ENCODE measurements at places on chromosomes 1 and 21.

DNA sequence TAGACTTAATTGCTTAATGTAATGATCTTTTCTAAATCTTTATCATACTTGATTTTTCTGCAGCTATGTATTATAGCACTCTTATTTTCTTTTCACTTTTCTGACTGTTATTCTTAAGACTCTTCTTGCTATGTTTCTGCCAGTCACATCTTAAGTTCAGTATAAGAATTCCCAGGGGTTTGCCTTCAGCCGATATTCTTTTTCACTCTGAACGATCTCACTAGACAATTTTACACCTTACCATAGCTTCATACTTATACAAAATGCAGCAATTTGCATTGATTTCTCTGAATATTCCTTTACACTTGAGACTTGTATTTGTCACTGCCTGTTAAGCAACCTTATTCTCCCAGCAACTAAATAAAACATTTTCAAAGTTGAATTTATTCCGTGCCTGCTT lies 242.5 kb upstream of the OLFM3 start:
- H3K4me3 ChIP-seq: no peak overlapping the region
- no peaks in the 10 kb centered on the region for H3K27me3 ChIP-seq
- H3K4me1 ChIP-seq: no peaks in the 10 kb centered on the region
- H3K36me3 ChIP-seq: no peaks in the 10 kb centered on the region
- H3K27ac ChIP-seq: no peak overlapping the region
- no peak for DNase-seq

GRCh38 chr1:116151739-116152576 lies 40.8 kb downstream of the MAB21L3 start:
- H3K27me3 ChIP-seq: peaks cover 25% of the 10 kb centered on the region

DNA sequence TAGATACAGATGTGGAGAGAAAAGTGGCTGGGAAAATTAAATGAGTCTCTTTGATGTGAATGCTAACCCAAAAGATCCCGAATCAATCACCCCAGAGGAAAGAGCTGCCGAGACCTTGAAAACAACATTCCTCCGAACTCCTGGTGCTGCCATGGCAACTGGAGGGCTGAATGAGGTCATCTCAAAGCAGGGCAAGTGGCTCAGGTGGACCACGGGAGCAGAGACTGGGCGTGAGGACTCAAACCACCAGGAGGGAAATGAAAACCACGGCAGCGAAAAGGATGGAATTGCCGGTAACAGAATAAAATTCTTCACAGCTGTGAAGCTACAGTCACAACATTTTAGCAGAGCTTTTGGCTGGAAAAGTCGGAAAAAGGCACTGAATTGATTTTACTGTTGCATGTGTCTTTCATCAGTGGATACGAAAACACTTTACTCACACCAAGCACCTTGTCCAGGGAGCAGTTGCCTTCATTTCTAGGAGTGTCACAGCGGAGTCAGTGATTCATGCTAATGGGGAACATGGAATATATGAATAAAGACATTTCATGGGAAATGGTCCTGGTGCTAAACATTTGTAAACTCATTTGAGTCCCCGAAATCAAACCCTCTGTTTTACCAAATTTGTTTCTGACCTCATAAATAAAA lies 23.2 kb upstream of the BECN2 start:
- H3K4me3 ChIP-seq: no peak overlapping the region
- no peak overlapping the region for H3K27ac ChIP-seq
- peaks cover 3% of the 10 kb centered on the region for H3K27me3 ChIP-seq
- H3K36me3 ChIP-seq: no peaks in the 10 kb centered on the region

DNA sequence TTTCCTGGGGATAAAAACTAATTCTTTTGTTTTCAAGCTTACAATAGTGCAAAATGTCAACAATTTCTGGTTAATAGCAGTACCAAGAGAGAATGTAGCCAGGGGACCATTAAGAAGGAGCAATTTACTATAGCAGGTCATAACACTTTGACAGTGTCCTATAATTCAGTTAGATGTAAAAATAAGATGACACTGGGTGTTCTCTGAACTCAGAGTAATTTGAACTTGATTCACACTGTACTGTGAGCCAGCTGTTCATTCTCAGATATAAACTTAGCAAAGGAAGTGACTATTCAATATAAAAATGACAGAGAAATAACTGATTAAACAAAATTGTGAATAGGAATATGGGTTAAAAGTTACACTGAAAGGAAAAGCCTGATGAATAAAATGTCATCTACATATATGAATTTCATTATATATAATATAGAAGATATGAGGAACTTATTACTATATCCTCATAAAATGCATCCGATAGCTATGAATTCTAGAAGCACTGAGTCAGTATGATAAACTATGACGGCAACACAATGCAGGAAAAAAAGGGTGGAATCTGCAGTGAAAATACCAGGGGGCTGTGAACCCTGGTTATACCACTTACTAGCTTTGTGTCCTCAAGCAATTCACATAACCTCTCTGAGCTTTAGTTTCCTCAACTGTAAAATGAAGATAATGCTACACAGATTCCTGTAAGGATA lies 135.9 kb downstream of the ACBD6 start:
- H3K4me3 ChIP-seq: no peak overlapping the region
- H3K27ac ChIP-seq: no peak overlapping the region
- DNase-seq: no peak

- no peaks in the 10 kb centered on the region for H3K36me3 ChIP-seq
- no peaks in the 10 kb centered on the region for H3K4me1 ChIP-seq
- H3K27me3 ChIP-seq: no peaks in the 10 kb centered on the region
Observed at GRCh38 chr1:11046625-11047365, at the start of gene MASP2. Gene MASP2 (minus strand): TSS chr1:11047239. CDS start chr1:11047207, 32 bp downstream.

Data from T-helper 2 cell treated with Interferon-gamma antibody and Interleukin-4, amounts not matched to agents 5 μg/mL and 100 μg/mL, for 36 hours (primary cell).